ENCODE measurements at places on chromosomes 1 and 21.

DNA sequence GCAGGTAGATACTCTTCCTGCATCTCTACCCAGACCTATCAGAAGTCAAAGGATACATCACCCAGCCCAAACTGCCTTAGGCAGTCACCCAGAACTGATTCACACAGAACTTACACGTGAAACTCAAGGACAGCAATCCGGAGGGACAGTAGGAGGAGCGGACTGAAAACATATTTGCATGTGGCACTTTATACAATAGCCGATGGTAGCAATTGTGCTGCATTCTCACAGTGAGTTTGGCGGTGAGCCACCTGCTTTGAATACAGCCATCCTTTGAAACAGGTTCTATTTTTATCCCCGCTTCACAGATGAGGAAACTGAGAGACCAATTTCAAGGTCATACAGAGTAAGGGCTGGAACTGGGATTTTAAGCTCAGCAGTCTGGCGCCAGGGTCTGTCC is 69.5 kb downstream of the EDEM3 start:
- DNase-seq: no peak

GRCh38 chr1:17098446-17099317 is 20.6 kb downstream of the PADI2 start:
- DNase-seq: no peak

DNA sequence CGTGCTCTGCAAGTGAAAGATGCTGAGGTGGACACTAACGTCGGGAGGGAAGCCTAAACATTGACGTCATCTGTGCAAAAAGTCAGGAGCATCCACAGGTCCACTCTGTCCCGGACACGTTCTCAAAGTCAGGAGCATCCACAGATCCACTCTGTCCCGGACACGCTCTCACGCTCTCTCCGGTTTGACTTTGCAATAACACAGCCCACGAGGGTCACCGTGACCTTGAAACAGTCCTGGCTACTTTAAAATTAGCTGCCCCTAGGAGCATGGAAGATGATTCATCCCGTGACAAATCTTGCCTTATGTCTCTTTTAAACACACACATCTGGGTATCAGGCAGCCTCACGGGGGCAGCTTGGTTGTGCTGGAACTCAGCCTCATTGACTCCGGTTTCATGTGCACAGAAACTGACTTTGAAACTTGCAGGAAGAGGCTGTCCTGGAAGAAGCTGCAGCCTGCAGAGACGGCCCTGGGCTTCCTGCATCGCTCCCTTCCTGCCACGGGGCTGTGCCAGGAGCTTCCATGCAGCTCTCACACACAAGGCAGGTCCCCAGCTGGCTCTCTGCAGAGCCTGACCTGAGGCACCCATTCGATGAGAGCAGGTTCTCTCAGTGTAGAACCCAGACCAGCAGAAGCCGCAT is 18.1 kb upstream of the COL18A1 start:
- no peak for DNase-seq

GRCh38 chr1:183942933-183943693 is 94.4 kb downstream of the COLGALT2 start:
- DNase-seq: peak; percentile 84

DNA sequence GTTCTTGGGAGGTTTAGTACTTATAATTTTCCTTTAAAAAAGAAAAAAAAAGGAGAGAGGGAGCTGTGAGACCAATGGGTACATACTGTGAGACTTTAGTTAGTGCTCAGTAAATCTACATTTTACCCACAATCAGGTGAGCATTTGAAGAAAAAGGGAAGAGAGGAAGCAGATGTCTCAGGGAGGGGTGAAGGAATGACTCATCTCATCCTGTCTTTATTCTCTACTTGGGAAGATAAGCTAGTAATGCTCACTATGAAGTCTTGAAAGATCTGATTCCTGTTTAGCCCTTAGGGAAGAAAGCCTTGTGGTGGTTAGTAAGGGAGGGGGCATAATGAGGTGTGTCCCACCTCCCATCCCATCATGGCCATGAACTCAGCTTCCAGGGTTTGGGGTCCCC is 112.6 kb downstream of the PLD5 start:
- DNase-seq: no peak

All from NCI-H460 (cell line).